H54 (cell line): ENCODE measurements at places on chromosomes 13 and 19.
A peak's percentile ranks its signal among the peaks of the same experiment; 100 is the strongest.

DNA sequence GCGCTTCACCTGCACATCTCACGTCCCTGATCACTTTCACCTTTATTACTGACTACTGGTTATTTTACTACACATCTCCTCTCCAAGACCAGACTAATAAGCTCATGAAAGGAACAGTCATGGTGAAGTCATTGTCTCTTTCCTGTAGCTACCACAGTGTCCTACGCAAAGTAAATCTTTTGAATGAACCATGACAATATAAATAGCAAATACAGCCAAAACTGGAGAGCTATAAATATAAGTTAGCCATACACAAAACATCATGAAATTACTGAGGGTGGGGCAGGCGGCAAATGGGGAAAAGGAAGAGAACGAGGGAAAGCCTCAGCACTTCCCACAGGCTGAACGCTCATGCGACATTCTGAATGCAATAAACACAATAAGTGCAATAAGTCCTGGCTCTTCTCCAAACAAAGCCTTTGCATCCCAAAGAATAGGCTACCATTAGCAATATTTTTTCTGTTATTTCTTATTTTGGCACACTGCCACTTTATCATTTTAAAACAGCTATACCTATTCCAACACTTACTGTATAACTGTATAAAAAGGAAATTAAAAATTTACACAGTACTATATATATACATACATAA is 62.5 kb downstream of the TUBGCP3 start:
- no peak for DNase-seq

GRCh38 chr19:38634757-38635482 is 12.5 kb upstream of the ACTN4 start:
- no peak for DNase-seq

DNA sequence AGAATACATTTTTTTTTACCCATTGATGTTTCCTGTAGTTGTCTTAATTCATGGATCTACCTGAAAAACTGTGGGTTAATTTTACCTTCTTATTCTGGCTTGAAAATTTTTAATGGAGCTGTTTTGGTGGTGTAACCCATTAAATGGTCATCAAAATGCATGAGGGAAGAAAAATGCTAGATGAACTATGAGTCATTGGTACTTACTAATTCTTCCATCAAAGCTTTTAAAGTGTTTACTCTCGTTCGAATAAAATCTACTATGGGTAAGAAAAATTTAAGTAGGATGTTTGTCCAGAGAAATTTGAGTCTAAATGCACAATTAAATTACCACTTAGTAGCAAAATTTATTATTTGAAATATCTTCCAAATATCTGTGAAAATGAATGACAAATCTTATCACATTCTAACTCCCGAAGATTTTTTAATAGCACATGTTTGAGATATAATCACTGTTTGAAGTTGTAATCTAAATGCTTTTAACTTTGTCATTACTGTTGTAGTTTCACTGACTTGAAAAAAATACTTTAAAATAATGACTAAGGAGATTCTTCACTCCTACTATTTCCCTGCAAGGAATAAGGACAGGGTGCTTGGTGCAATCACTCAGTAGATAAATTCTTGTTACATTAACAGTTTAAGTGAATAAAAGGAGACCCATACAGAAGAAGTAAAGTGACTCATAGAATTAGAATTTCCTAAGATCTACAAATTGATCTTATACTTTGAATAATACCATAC is 437.7 kb downstream of the IRS2 start:
- peak; percentile 37 for DNase-seq

DNA sequence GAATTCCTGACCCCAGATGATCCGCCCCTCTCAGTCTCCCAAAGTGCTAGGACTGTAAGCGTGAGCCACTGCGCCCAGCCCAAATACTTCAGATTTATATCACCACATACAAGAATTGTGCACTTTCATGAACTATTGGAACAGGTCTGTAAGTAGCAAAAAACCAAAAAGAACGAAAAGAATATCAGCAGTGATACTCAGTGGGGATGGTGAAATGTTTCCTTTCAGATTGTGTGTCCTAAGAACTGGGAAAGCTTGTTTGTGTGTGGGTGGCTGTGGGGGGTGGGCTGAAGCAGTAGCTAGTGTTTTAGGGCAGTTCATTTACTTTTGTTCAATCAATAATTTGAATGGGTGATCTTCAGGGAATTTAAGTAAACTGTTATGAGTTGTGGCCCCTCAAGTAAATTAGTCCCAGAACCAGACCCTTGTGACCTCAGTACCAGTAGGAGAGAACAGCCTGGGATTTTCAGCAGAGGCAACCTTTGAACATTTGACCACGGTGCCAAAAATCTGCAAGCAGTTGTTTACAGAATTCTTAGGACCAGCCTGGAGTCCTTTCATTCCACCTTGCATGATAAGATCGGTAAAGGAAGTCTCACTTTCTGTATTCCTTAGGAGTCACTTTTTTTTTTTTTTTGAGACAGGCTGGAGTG is 106.6 kb downstream of the LRCH1 start:
- no peak for DNase-seq

DNA sequence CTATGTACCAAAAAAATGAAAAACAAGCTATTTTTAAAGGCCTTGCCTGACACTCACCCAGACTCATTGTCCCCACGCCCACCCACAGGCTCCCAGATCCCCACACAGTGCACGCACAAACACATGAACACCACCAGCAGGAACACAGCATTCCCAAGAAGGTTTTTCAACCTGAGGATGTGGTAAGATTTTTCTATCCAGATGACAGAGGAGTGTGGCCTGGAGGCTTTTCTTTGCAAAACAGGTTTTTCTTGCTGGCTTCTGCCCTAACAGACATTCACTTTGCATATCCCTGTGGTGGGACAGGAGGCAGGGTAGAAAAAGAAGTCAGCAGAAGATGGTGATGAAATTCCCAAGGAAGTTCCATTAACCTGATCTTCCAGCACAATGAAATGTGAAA is 97.8 kb downstream of the KLF12 start:
- no peak for DNase-seq

GRCh38 chr13:46113596-46113995 is 8.8 kb upstream of the CPB2 start:
- no peak for DNase-seq

- DNase-seq: no peak
Observed at GRCh38 chr13:42181381-42181953, 90.5 kb upstream of the AKAP11 start.

DNA sequence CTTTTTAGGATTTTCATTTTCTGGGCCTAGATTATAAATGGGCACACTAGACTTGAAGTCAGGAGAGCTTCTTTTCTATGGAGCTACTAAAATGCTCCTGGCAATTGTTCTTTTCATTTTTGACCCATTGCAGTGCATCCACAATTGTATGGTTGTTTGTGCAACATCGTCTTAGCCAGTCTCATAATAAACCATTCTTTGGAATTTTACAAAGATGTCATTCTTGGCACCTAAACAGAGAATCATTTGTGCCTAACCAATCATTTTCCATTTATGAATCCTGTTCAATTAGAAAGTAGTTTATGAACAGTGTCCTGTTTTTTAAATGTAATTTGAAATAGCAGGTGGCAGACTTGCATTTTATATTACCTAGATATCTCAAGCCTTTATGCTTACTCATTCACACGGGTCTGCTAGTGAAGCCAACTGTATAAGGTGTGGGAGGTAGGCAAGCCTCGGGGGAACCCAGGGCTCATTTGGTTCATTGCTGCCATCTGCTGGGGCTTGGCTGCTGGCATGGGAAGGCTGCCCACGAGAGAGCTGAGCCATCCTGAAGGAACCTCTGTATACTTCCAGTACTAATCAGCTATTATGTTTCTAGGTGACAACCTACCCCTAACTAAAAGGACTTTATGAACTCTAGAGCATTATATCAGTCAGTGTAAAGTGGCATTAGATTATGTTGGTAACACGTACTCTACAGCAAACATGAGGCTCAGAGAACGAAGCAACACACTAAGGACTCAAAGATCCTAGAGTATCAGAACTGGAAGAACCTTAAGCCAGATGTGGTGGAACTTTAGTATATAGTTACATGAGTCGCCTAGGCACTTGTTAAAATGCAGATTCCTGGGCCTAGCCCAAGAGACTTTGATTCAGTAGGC is 60.0 kb downstream of the TPT1 start:
- peak; percentile 53 for DNase-seq

DNA sequence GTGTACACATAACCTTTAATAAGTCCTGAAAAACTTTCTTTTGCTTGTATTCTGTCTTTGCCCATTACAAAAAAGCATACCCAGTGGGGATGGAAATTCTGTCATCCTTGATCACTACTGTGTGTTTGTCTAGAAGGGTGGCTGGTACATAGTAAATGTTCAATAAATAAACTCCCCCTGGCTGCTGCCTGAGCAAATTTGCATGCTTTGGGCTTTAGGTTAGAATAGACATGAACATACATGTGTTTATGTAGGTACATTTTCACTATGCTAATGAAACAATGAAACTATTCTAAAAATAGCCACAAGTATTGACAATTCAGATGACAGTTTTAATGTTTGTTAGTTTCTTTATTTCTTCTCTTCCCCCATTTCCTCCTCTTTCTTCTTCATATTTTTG is 36.1 kb downstream of the TNFSF13B start:
- DNase-seq: no peak

DNA sequence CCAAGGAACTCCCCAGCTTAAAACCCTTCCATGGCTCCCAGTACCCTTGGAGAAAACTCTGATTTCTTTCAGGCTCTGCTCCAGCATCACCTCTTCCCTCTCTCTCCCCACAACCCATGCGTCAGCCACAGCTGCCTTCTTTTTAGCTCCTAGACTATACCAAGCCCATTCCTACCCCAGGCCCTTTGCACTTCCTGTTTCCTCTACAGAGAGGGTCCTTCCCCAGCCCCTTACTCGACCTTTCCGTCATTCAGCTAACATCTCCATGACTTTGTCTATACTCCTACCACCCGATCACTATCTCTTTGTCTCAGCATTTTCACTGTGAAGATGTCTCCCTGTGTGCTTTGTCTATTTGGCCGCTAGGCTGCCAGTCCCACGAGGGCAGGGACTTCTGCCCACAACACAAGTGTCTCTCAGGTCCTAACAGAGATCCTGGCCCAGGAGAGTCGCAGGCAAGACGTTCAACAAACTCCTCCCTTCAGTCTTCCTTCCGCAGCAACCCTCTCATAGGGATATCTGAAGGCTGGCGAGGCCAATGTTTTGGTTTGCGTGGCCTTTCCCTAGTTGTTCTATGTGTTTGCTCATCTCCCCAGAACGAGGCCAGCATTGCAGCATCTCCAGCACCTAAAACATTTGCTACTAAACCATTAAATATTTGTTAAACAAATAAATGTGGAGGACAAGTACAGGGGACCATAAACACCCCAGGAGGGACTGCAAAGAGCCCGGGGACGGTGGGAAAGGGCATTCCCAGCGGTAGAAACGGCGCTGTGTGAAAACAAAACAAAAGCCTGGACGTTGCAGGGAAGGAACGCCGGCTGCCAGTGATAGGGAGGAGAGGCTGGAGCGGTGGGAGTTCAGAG is 816 bp downstream of the CCNP start:
- DNase-seq: no peak

DNA sequence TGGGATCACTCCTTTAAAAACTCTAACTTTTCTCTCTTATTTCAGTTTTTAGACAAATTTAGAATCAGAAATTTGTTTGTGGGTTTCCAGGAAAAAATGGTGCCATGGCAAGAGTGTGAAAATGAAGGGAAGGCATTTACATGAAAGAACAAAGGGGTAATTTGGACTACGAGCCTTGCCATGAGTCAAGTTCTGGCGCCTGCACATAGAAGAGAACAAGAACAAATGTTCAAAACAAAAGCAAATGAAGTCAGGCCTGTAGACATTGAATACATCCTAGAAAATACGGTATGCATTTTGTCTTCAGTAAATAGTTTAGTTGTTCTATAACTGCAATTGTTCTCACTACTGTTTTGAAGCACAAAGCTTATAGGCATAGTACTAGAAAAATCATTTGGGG is 1390.5 kb downstream of the EFNB2 start:
- no peak for DNase-seq

GRCh38 chr13:29281932-29282495 is 313.5 kb downstream of the SLC7A1 start:
- no peak for DNase-seq

- DNase-seq: no peak
Observed at GRCh38 chr19:38946229-38947010, 15.7 kb downstream of the MRPS12 start.

DNA sequence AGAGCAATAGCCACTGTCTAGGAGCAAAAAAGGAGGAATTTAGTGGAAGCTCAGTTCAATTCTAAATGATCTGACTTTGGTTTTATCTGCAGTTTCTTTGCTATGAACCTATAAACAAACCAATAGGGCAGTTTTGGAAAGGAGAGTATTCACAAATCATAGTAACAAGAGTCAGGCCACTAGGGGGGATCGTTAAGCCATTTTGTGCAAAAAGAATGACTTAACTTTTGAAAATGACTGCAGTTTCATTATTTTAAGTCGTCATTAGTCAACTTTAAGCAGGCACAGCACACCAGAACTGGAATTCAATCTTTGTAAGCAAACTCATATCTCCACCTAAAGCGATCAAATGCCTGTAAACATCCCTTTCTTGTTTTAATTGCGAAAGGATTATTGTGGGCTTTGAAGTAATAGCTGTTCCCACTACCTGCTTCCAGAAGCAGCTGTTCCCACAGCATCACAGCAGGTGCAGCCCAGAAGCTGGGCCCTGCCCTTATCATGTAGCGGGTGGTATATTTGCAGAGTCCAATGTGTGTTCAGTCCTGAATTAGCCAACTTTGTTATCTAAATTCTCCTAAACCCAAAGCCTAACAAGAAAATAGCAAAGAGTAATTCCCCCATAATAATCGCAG is 51.5 kb downstream of the SOX21 start:
- no peak for DNase-seq

DNA sequence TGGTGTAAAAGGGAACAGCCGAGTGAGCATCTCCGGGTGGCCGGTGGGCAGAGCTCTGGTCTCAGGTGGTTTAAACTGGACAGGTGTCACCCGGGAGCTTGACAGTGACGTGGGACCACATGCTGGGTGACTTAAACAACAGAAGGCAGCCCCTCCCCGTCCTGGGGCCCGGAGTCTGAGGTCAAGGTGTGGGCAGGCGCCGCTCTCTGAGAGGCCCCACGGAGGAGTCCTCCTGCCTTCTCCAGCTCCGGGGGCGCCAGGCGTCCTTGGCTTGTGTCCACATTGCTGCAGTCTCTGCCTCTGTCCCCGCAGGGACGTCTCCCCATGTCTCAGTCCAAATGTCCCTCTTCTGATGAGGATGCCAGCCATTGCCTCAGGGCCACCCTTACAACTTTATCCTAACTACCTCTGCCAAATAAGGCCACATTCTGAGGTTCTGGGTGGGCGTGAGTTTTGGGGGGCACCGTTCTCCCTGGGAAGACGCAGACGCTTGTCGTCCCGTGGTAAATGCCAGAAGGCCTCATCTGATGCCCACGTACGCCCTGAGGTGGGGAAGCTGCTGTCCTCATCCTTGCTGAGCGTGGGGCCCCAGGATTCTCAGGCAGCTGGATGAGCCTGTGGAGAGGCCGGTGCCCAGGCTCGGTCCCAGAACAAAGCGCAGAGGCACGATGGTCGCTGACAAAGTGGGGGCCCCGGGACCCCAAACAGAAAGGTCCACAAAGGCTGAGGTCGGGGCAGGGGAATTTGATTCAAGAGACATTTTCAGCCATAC is 12.9 kb downstream of the GZMM start:
- DNase-seq: no peak

DNA sequence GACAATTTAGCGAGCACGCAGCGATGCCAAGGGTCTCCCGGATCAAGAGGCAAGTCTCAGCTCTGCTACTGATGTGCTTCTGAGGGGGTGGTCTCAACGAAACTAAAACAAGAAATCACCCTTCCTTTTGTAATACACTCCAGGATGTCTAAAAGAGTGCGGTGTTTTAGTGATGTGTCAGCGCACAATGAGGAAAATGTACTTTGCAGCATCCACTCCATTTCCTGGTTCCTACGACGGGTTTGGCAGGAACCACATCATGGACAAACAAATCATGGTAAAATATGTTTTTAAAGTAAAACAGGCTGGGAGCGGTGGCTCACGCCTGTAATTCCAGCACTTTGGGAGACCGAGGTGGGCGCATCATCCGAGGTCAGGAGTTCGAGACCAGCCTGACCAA is 154.0 kb upstream of the TSC22D1 start:
- DNase-seq: no peak
